NT2/D1 (cell line): ENCODE measurements at places on chromosomes 1 and 21.

DNA sequence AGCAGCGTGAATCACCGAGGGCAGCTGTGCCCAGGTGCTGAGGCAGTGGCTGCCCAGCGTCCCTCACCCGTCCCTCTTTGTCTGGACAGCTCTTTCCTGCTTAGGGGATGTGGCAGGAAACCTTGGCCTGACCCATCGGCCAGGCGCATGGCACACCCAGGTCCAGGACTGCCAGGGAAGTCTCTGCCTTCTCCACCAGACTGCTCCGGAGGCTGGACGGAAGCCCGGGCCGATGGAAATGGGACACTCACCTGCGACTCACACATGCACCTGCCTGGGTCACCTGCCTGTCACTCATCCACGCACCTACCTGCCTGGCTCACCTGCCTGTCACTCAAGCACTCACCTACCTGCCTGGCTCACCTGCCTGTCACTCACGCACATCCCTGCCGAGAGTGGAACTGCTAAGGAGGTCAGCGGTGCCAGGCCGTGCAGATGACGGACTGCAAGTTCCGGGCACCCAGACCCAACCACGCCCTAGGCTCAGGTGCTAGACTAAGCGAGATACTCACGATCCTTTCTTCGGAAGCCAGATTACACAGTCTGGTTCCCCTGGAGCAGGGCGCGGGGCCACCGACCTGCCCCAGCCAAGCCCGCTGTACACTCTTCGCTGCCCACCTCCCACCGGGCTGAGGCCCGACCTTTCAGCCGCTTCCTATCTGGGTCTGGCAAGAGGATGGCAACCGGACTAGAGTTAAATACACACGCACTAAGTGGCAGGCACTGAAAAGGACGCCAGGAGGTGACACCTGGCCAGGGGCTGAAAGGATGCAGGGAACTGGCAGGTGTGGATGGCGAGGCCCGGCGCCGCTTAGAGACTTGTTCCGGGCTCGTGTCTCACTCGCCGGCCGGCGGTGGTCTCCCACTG is 1.1 kb downstream of the UBE2J2 start:
- DNase-seq, result no peak

GRCh38 chr1:161491472-161491871 is 13.8 kb upstream of the FCGR2A start:
- no peak for DNase-seq

DNA sequence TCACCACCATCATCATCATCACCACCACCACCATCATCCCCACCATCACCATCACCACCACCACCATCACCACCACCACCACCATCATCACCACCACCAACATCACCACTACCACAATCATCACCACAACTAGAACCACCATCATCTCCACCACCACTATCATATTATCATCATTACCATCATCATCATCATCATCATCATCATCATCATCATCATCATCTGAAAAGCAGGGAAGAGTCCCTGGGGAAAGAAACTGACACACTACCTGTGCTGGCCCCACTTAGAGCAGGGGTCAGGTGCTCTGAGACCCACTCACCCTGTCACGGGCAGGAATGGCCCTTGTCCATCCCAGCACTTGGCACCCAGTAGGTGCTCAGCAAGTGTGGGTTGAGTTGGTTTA is 104.9 kb upstream of the IFFO2 start:
- no peak for DNase-seq

GRCh38 chr1:218414060-218414728 is 69.1 kb downstream of the TGFB2 start:
- DNase-seq, result no peak

DNA sequence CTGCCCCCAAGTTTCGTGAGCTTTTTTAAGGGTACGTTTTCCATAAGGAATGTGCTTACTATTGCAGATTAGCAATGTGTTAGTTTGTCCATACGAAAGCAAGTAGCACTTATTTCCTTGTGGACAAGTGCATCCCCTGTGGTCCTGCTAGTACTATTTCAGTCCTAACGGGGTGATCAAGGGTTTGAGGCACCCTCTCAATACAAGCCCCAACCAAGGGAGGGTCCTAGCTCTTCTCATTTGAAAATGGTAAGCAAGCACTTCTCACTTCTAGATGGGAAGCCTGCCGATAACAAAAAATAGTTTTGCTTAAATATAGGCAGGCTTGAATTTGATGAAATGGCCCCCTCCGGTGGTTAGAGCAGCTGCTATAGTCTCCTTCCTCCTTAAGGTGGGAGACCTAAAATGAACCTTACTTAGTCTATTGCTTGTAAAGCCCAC is 64.0 kb upstream of the HMCN1 start:
- DNase-seq, result peak; percentile 48

DNA sequence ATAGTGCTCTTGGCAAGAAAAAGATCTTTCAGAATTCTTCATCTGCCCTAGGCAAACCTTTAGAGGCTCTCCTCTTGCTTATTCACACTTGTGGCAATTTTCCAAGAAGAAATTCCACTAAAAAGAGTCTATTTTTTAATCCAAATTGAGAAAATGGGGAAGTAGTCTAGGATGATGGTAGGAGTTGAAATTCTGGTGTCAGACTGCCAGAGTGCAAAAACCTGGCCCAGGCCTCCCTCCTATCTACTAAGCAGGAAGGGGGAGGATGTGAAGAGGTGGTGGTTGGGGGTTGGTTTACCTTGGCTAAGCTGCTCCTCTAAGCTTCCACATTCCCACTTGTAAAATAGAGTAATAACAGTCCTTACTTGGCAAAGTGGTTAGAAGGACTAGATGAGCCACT is 120.6 kb upstream of the KCNJ15 start:
- DNase-seq, result no peak

DNA sequence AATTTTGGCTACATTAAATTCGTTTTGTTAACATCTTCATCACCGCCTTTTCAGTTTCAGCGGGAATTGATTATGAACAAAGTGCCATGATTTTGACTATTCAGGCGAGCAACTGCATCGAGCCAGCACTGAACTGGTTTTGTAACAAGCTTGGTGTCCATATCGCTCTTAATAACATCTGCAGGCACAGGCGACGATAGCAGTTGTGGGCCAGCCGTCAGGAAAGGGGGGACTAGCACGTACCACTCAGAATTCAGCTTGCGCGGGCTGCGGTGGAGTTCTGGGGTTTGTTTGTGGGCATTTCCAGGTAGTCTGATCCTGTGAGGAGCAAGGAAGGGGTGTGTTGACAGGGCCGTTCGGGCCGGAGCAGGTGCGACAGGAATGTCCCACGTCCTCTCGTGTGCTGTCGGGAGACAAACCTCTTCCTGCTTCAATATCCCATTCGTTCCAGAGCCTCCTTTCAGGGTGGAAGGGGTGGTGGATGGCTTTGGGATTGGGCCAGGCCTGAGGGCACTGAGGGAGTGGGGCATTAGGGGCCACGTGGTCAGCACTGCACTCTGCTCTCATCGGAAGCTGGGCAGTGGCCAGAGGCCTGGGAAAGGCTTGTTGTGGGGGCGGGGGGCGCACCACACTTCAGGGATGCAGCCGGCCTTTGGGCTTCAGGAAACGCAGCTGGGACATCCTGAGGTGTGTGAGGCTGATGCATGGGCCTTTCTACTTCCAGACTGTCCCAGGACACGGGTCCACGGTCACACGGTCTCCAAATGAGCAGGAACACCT is 39.1 kb downstream of the SKI start:
- no peak for DNase-seq

DNA sequence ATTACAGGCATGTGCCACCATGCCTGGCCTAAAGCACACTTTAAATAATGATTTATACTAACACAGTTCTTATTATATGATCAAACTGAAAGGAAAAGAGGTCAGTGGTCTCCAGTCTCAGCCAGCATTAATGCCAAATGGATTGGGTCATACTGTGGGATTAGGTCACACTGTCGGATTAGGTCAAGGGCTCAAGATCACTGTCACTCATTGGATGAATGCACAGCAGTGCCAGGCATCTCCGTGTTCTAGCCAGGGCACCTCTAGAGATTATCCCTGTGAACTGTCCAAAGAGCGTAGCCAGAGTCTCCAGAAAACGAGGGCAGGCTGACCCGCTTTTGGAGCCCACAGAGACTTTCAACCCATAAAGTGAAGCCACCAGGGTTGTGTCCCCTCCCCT is 70.9 kb downstream of the KCNN3 start:
- DNase-seq, result no peak

DNA sequence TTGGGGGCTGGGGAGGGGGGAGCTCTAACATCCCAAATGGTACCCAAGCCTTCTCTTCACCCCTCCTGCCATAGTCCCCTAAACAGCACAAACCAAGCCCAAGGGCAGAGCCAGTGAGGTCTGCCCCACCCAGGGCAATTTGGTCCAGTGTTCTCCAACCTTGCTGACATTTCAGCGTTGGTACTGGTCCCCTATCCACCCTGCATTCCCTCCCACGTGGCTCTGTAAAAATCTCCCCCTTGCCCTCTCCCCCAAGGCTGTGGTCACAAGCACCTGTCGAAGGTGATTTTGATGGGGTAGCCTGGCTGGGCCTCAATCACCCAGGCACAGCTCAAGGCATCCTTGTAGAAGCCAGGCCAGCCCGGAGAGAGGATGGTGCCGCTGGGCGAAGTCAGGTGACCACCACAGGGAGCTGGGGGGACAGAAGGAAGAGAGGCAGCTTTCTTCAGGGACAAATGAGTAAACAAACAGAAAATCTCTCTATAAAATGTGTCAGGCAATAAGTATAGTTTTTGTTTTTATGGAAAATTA is 137.5 kb upstream of the HMGB4 start:
- no peak for DNase-seq

- DNase-seq, result no peak
Measured at GRCh38 chr1:159091180-159091560, 14.6 kb upstream of the AIM2 start.

DNA sequence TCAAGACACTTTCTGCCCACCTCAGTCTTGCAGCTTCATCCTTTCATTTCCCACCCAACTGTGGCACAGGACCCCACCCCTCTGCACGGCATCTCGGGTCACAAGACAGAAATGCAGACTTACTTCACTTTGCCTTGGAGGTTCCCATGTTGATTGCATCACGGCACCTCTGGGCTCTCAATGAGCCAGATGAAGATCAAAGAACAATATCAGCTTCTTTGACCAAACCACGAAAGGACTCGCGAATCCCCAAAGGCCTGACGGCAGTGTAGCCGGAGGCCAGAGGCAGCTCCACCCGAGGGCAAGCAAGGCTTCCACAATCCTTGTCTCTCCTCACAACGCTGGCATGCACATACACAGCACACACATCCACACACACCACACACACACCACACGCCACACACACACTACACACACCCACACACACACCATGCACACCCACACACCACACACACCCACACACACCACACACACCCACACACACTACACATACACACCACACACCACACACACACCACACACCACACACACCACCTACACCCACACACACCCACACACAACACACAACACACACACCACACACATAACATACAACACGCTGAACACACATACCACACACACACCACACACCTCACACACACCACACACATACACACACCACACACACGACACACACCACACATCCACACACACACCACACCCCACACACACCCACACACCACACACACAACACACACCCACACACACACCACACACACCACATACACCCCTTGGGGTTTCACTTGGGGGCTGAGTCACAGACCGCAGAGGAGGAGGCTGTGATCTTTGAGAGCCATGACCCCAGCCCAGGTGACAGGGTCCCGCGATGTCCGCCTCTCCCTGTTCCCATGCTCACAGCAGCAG is 35.8 kb downstream of the UBASH3A start:
- no peak for DNase-seq
